Stromal cell of bone marrow (primary cell): ENCODE measurements at places on chromosomes 16 and 17.

DNA sequence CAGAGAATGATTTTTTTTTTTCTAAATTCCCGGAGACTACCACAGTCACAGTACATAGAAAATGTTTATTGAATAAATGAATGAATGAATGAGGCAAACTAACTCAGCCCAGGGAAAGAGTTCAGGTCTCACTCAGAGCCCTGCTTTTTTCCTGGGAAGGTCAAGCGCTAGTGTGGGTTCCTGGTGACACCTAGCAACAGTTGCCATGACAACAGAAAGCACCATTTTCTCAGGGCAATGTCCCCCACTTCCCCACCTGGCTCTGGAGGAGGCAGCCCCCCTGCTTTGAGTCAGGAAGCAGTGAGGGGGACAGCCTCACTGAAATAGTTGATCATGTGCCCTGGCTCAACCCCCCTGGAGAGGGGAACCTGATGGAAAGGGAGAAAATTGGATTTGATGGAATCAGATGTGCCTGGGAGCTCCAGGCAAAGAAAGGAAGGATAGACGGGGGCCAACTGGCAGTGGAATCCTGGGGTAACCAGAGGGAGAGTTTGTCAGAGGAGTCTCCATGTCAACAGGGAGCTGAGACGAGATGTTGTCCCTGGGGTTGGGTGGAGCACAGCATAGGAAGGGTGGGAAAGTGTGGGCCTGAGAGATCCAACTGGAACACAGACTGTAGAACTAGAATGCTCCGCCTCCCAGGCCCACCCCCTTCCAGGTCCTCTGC is 242.2 kb upstream of the CCL2 start:
- DNase-seq: no peak

DNA sequence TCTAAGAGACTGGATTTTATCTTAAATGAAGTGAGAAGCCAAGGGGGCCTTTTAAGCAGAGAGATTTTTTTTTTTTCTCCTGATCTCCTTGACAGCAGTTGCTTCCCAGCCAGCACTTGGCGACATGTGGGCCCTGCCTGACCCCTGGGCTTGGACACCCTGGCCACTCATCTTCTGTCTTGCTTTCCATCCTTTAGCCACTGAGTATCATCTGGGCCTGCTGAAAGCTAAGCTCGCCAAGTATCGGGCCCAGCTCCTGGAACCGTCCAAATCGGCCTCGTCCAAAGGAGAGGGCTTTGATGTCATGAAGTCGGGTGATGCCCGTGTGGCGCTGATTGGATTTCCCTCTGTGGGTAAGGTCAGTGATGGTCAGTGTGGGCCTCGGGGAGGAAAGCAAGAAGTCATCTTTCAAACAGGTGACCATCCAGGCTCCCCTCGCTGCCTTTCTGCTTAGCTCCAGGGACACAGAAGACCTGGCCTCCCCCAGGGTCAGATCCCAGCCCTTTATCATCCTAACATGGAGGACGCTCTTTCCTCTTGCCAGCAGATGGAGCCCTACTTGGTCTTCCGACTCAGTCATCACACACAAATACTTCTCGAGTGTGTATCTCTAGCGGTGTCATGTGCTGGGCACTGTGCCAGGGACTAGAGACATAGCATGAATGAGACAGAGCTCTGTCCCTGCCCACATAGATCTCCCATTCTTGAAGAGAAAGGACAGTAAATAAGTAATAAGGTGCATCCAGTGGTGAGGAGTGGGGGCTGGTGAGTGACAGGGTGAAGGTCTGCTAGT is 6.1 kb downstream of the DRG2 start:
- peak; percentile 34 for DNase-seq

DNA sequence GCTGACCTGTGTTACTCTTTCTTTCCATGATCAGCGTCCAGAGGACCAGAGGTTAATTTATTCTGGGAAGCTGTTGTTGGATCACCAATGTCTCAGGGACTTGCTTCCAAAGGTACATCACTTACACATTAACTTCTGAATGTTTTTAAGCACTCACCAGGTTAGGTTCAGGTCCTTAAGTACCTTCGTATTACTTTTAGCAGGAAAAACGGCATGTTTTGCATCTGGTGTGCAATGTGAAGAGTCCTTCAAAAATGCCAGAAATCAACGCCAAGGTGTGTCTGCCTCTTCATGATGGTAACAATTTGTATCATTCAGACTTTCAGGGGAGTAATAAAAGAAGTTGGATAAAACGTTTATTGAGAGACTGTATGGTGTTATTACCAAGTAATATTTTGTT is 3.3 kb downstream of the HERPUD1 start:
- no peak for DNase-seq

GRCh38 chr16:25580041-25580440 is 111.7 kb upstream of the HS3ST4 start:
- no peak for DNase-seq

GRCh38 chr16:66520406-66521170 is 29.3 kb downstream of the TK2 start:
- no peak for DNase-seq

- no peak for DNase-seq
Measured at GRCh38 chr16:46900455-46901235, 16.5 kb downstream of the GPT2 start.

GRCh38 chr16:69847643-69848042 is 85.5 kb downstream of the WWP2 start:
- no peak for DNase-seq

DNA sequence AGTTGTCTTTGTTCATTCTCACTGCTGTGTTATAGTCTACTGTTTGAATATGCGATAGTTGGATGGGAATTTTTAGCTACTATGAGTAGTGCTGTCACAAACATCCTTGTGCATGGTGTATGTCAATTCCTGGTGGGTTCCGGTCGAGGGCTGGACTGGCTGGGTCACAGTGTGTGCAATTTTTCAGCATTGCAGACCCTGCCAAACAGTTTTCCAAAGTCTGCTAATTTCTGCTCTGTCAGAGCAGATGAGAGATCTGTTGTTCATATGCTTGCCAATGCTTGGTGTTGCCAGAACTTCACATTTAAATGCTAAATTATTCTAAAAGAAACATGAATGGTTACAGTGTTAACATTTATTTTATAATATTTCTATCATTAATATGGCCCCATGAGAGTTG is 3.6 kb upstream of the C16orf96 start:
- no peak for DNase-seq

DNA sequence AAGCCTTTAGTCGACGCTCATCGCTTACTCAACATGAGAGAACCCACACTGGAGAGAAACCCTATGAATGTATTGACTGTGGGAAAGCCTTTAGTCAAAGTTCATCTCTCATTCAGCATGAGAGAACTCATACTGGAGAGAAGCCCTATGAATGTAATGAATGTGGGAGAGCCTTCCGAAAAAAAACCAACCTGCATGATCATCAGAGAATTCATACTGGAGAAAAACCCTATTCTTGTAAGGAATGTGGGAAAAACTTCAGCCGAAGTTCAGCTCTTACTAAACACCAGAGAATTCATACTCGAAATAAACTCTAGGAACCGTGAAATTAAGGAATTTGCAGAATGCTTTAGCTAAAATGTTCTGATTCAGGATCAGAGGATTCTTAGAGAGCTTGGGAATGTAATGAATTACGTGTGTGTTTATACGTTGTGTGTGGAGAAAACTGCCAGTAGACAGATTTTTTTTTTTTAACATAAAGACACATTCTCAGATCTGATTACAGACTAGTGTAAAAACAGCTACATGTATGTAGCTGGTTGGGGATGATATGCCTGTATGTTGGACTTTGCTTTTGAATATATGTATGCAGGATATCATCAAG is 25.4 kb downstream of the ZFP90 start:
- no peak for DNase-seq

DNA sequence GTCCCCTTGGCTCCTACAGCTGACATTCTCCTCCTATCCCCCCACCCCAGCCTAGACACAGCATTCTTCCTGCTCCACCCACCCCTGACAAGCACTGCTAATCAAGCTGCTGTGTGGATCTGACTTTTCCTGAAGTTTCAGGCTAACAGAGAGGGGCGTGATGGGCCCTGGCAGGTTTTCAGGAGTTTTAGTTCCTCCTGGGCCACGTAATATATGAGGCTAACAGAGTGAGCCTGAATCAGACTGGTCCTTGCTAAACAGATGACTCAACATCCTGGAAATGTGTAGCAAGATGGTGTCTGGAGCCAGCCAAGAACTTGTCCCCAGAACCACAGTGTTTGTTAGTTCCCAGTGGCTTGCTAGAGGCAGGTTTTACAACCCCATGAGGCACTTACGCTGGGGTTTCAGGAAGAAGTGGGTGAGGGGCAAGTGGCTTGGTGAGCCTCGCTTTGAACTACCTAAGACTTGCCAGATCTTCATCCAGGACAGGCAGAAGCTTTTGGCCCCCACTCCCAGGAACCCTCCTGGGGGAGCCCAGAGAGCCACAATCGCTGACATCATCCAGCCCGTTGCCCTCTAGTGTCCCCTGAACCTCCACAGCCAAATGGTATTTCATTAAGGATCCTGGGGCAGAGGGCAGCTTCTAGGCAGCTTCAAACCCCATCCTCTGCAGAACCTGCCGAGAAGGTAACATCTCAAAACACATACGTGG is 15.9 kb downstream of the TMEM92 start:
- peak; percentile 98 for DNase-seq

DNA sequence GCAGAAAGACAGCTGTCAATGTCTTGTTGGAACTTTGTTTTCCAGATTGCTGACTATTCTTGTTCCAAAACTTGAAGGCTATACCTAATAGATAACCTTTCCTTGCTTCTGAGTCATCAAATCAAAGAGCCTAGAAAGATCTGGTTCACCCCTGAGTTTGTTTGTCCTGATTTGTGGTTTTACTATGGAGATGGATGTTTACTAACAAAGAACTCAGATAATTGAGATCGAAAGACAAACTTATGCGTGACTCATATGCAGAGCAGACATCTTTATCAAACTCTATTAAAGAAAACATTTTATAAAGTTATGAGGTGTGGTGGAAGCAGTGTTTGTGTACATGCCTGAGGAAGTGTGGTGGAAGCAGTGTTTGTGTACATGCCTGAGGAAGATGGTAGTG is 311.1 kb upstream of the TBX2 start:
- DNase-seq: no peak

- DNase-seq: no peak
Measured at GRCh38 chr17:17767887-17768418, 68.8 kb downstream of the SREBF1 start.

GRCh38 chr17:28527859-28528258 is 21.7 kb downstream of the FOXN1 start:
- DNase-seq: no peak

- DNase-seq: no peak
Measured at GRCh38 chr17:44752953-44753861, 5.6 kb upstream of the ADAM11 start.

DNA sequence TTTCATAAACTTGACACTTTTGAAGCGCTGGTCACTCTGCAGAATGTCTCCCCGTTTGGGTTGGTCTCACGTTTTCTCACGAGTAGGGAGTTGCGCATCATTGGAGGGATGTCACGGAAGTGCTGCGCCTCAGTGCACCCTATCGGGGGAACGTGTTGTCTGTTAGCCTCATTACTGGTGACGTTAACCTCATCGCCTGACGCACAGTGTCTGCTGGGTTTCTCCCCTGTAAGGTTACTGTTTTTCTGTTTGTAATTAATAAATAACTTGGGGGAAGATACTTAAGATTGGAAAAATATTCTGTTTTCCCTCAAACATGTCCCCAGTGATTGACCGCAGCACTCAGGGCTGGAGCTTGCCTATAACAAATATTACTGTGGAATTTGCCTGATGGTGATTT is 26.7 kb downstream of the VAC14 start:
- no peak for DNase-seq

DNA sequence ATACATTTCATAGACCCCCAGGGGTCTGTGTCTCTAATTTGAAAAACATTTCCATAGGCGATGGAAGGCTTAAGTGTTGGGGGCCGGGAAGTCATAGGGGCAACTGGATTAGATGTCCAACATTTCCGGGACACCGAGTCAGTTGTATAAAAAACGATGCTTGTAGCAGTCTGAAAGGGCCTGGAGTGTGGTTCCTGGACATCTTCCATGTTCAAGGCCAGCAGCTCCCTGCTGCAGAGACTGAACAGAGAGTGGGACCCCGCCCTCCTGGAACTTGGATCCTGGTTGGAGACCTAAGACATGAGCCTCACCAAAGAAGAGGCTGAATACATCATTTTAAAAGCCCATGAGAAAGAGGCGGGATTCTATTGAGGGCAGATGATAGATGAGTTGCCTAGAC is 82.0 kb upstream of the ZNF423 start:
- no peak for DNase-seq

DNA sequence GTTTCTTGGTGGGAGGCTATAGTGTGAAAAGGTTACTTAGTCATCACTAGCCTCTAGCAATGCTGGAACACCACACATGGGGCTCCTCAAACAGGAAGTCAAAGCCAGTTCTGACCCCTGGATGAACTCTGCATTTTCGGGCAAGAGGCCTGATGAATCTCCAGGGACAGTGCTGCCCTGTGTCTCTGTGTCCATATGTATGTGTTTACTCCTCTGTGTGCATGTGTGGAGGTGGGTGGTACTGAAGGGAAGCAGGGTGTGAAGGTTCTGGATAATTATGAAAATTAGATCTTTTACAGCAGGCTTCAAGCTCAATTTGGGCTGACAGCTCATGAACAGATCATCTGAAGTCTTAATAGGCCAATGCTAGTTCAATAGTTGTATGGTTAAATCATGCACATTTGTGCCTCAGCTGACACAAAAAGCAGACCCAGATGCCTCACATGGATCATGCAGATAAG is 133.6 kb downstream of the SNX11 start:
- DNase-seq: peak; percentile 57
